ENCODE measurements at places on chromosomes 16 and 17. TPM values are rescaled to one million over a fixed set of nuclear protein-coding genes. Genes with fewer than 3 reads are reported as not detected.

Gene TXNL4B
- total RNA-seq = 8.6 TPM

Gene ZNF469
- total RNA-seq = 10.2 TPM

Gene NRN1L
- total RNA-seq = not detected

GRCh38 chr17:77208217-77208808 lies 67.5 kb downstream of the SEC14L1 start:
- H3K27ac ChIP-seq = peak overlapping the region; percentile 75
- H3K27me3 ChIP-seq = peaks cover 4% of the 10 kb centered on the region
- H3K36me3 ChIP-seq = peaks cover 45% of the 10 kb centered on the region
- DNase-seq = peak; percentile 81
- H3K4me3 ChIP-seq = peak overlapping the region; percentile 13

GRCh38 chr17:75906143-75906884 lies 1.6 kb upstream of the MRPL38 start:
- no peaks in the 10 kb centered on the region for H3K36me3 ChIP-seq
- H3K27ac ChIP-seq = no peak overlapping the region
- peaks cover 12% of the 10 kb centered on the region for H3K4me1 ChIP-seq
- no peak overlapping the region for H3K4me3 ChIP-seq

- peak overlapping the region; percentile 41 for H3K4me3 ChIP-seq
- H3K36me3 ChIP-seq = no peaks in the 10 kb centered on the region
- H3K27ac ChIP-seq = peak overlapping the region; percentile 50
- DNase-seq = peak; percentile 85
- H3K27me3 ChIP-seq = peaks cover 6% of the 10 kb centered on the region
These were observed 275.8 kb downstream of the FOXL1 start for GRCh38 chr16:86854058-86854621.

DNA sequence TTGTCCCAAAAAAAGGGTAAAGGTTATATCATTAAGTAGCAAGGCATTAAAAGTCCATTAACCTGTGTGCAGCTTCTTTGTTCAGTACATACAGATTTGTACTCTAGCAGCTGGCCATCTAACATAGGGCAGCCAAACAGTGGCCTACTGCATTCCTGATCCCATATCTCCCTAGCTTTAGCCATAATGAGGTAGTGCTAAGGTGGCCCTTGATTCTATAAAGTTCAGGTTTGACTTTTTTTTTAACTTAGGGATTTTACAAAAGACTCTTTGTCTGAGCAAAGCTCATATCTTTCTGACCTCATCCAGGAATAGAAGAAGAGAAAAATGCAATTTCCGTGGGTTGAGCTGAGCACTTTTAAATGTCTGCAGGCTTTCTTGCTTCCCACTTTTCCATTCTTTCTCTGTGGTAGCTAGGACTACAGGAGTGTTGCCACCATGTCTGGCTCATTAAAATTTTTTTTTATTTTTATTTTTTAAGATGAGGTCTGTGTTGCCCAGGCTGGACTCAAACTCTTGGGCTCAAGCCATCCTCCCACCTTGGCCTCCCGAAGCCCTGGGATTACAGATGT lies 19.5 kb upstream of the CDC6 start:
- no peaks in the 10 kb centered on the region for H3K4me1 ChIP-seq
- peaks cover 2% of the 10 kb centered on the region for H3K27me3 ChIP-seq
- no peak overlapping the region for H3K27ac ChIP-seq
- DNase-seq = no peak

DNA sequence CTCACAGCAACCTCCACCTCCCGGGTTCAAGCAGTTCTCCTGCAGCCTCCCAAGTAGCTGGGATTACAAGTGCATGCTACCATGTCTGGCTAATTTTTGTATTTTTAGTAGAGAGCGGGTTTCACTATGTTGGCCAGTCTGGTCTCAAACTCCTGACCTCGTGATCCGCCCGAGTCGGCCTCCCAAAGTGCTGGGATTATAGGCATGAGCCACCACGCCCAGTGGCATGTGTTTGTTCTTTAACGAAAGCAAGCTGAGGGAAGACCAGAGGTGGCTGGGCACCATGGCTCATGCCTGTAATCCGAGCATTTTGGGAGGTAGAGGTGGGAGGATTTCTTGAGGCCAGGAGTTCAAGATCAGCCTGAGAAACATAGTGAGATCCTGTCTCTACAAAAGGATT lies 18.1 kb downstream of the TNFRSF13B start:
- peaks cover 23% of the 10 kb centered on the region for H3K36me3 ChIP-seq
- no peak overlapping the region for H3K4me3 ChIP-seq
- H3K4me1 ChIP-seq = no peaks in the 10 kb centered on the region
- DNase-seq = no peak

GRCh38 chr17:39939588-39940419 lies 12.3 kb downstream of the LRRC3C start:
- H3K27ac ChIP-seq = peak overlapping the region; percentile 93
- DNase-seq = peak; percentile 92
- H3K4me3 ChIP-seq = peak overlapping the region; percentile 58
- H3K36me3 ChIP-seq = no peaks in the 10 kb centered on the region
- H3K27me3 ChIP-seq = peaks cover 7% of the 10 kb centered on the region
- H3K4me1 ChIP-seq = peaks cover 29% of the 10 kb centered on the region

DNA sequence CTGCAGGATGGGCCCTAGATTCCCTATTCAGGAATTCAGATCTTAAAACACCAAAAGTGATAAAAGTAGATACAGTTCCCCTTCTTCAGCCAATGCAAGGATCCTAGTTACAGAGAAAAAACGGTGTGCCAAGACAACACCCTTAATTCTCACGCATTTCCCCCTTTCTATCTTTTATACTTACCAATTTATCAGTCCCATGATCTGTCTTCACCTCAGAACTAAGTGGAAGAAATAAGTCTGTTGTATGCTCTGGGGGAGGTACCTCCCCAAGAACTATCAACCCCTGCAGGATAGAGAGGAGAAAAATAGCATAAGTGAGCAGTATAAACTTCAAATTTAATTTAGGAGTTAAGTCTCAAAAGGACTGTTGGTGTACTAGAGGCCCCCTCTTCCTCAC lies 83.2 kb downstream of the STH start:
- H3K4me3 ChIP-seq = no peak overlapping the region
- H3K27me3 ChIP-seq = no peaks in the 10 kb centered on the region
- H3K36me3 ChIP-seq = peaks cover 14% of the 10 kb centered on the region

DNA sequence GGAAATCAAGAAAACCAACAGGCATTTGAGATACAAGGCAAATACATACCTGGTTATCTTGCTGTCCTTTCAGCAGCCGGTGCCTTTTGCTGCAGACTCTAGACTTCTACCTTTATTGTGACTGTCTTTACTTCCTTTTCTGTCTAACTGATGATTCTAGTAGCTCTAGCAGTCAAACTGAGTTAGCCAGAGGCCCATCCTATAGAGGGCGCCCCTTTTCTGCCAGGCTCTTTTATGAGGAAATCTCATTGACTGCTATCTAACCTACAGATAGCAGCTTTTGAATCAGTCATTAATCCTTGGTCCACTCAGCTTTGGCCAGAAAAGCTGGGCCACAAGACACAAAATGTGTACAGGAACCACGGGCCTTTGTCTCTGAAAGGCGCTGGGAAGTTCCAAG lies 87.5 kb upstream of the WSB1 start:
- H3K4me3 ChIP-seq = no peak overlapping the region
- H3K4me1 ChIP-seq = peaks cover 15% of the 10 kb centered on the region
- no peaks in the 10 kb centered on the region for H3K36me3 ChIP-seq
- no peak for DNase-seq
- no peak overlapping the region for H3K27ac ChIP-seq

DNA sequence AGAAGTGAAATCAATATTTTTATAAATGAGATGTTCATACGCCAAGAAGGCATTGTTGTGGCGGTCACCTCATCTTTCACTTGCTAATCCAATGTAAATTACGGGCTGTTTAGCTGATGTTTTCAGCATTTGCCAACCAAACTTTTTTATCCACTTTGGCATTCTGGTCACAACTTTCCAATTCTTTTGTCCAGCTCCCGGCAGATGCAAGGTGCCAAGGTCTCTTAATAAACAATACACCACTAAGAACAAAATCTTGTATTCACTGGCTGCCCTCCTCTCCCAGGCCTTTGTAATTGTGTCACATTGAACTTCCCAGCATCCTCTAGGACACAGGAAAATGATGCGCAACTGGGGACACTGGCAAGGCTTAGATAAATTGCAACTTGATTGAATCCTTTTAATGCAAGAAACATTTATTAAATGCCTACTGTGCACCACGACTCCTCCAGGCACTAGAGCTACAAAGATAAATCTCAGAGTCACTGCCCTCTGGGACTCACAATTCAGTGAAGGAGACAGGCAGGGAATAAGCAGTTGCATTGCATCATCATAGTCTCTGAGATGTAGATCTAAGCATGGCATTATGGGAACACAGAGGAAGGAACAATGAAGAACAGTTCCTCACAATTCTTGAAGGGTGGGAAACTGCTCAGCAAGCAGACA lies 165.4 kb upstream of the C16orf82 start:
- no peak overlapping the region for H3K27ac ChIP-seq
- no peak for DNase-seq
- peaks cover 2% of the 10 kb centered on the region for H3K27me3 ChIP-seq
- H3K4me3 ChIP-seq = no peak overlapping the region

GRCh38 chr16:66028510-66029216 lies 337.8 kb upstream of the CDH5 start:
- peak overlapping the region; percentile 24 for H3K27ac ChIP-seq
- H3K27me3 ChIP-seq = peaks cover 8% of the 10 kb centered on the region
- H3K4me3 ChIP-seq = peak overlapping the region; percentile 20
- H3K4me1 ChIP-seq = peaks cover 22% of the 10 kb centered on the region
- no peaks in the 10 kb centered on the region for H3K36me3 ChIP-seq

GRCh38 chr16:9778849-9779248 lies 403.4 kb downstream of the GRIN2A start:
- H3K36me3 ChIP-seq = no peaks in the 10 kb centered on the region
- no peak overlapping the region for H3K4me3 ChIP-seq
- H3K4me1 ChIP-seq = no peaks in the 10 kb centered on the region
- no peaks in the 10 kb centered on the region for H3K27me3 ChIP-seq
- no peak overlapping the region for H3K27ac ChIP-seq

DNA sequence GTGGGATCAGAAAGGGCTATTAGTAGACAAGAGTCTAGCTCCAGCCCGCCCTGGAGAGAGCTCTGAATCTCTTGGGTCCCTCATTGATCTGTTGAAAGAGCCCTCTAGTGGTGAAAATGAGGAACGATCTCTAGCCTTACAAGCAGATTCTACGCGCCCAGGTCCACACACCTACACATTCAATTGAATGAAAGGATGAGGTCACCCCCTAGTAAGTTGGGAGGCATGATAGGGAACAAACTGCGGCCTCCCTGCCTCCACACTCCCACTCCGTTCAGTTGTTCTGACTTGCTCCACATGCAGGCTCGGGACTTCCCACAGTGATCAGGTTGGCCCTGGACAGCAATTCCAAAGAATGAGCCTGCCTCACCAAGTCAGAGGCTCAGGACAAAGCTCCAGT lies 2.9 kb upstream of the CACNG3 start:
- H3K27ac ChIP-seq = no peak overlapping the region
- no peaks in the 10 kb centered on the region for H3K4me1 ChIP-seq
- H3K36me3 ChIP-seq = no peaks in the 10 kb centered on the region
- no peaks in the 10 kb centered on the region for H3K27me3 ChIP-seq
- DNase-seq = no peak
- no peak overlapping the region for H3K4me3 ChIP-seq
